ENCODE measurements at places on chromosomes 7 and 10.

DNA sequence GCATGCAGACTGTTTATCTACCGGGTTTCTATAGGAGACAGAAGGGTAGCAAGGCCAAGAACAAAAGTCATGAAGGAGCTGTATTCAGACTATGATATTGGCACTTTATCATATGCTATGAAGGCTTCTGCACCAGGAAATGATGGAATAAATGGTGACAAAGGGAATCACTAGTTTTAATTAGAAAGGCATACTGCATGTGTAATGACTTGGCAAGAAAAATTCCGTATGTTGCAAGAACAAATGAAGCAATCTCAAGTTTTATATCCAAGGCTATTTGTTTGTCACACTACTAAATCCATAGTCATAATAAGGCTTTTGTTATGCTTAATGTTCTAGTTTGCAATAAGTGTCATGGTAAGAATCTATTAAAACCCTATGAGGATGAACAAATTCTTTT lies 230.9 kb downstream of the ZEB1 start:
- DNase-seq: no peak

DNA sequence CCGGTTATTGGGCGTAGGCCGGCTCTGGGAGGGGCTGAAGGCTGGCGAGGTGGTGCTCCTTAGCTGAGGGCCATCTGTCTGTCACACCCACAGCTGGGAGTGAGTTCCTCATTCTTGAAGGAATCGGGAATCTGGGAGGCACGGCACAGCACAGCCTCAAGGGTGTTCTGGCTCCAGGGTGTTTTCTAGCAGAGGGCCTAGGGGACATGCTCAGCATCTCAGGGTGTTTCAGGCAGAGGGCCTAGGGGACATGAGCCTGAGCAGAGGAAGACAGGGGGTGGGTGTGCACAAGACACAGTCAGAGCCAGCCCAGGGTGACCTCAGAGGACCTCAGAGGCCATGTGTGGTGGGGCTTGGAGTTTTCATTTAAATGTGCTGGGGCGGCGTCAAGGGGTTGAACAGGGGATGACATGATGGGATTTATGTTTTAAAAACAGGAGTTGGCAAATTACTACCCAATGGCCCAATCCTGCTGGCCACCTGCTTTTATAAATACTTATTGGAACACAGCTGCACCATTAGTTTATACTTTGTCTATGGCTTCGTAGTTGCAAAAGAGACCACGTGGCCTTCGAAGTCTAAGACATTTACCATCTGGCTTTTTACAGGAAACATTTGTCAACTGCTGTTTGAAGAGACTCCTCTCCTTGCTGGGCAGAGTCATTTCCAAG lies 121.6 kb downstream of the PRKAG2 start:
- DNase-seq: no peak

- no peak for DNase-seq
These were observed 7.2 kb downstream of the DDX21 start for GRCh38 chr10:68963151-68963550.

GRCh38 chr7:139232904-139233303 lies 1.9 kb downstream of the UBN2 start:
- DNase-seq: no peak

DNA sequence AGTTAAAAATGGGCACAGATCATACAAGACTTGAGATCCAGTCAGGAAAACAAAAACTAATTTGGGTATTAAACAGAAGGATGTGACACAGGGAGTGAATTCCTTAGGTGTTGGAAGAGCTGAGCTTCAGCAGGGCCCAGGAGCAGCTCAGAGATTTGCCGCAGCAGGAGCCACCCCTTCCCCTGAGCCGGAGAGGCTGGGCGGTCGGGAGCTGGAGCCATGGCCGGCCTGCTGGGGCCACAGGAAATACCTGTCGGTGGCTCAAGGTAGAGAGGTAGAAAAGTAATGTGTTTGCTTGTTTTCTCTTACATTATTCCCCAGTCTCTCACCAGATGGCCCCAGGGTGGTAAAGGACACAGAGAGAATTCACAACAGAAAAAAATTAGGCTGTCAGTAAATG lies 52.2 kb downstream of the DYNC2I1 start:
- DNase-seq: no peak

GRCh38 chr10:110574420-110574819 lies 6.9 kb downstream of the SMC3 start:
- DNase-seq: no peak

DNA sequence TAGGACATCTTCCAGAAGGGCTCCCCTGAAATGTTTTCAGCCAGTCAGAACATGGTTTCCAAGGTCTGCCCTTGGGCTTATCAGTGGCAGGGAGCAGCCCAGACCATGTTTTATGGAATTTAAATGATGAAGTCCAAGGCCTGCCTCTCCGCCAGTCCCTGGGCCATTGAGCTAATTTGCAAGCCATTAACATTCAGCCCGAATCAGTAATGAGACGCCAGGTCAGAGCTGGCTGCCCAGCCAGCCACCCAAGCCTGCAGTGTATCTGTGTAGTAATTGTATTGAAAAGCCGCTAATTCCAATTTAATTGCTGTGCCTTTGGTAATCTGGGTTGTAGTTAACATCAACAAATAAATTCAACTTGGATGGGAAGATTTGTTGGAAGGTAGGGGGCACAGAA lies 131.4 kb downstream of the PAXIP1 start:
- DNase-seq: no peak

GRCh38 chr7:123641901-123642300 lies 13.8 kb upstream of the LMOD2 start:
- no peak for DNase-seq

- DNase-seq: no peak
These were observed 909.6 kb downstream of the REEP3 start for GRCh38 chr10:64430690-64431323.

DNA sequence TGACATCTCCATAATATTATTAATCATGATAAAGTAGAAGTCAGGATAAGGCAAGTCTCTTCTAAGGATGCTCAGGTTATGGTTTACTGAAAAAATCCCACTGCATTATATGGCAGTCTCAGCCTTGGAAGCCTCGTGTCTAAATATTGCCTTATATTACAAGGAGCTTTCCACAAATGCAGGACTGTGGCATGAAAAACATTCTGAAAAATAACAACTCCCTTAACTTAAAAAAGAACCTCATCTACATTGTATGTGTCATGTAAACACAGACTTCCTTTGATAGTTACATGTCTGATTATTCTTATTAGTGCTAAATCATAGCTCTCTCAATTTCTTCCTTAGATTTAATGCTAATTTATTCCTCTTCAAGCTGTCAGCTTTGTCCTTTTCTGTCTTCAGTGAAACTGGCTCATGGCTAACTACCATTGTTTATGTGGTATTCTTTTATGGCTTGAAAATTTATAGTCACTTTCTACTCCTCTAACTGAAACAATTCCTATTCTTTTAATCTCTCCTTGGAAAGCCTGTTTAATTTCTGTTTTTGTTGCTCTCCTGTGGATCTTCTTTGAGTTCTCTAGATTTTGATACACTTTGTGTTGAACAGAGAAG lies 156.1 kb downstream of the KIF20B start:
- DNase-seq: no peak

DNA sequence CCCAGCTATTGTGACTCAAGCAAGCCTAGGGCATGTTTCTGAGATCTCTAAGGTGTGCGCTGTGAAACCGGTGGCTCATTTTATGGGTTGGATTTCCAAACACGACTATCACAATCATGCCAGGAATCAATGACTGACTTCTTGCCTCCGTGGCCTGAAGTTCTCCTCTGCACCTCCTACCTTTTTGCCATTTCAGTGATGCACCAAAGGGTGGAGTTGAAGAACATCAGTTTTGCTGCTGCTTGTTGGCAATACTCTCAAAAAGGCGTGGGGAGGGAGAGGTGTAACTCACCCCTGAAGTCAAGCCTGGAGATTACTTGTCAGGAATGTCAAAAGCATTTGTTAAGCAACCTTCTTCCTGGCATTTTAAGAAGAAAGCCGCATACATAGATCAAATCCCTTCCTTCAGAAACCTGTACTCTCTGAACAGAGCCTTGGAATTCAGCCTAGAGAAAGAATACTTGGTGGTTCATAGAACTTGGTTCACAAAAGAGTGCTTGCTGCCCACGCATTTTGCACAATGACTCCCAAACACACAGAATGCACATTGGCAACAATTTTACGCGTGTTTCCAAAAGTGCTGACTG lies 41.0 kb downstream of the KIAA1217 start:
- no peak for DNase-seq

- no peak for DNase-seq
These were observed 24.3 kb downstream of the CBLL1 start for GRCh38 chr7:107768263-107768662.

- DNase-seq: peak; percentile 23
These were observed 100.4 kb downstream of the WDR37 start for GRCh38 chr10:1156616-1156886.

DNA sequence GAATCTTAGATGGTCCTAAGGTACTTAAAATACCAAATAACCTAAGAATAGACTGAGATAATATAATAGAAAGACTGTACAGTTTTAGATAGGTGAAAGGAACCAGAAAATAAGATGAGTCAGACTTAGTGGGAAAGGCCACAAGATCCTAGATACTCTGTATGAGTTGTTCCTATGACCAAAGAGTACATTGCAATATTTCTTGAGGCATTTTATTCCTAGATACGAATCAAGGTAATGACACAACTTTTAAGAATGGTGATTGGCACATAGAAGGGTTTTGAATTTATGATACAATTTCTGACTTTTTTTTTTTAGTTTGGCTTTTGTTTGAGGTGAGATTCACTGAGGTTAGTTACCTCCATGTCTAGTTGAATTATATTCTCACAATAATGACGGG lies 30.2 kb downstream of the MGAM start:
- no peak for DNase-seq

DNA sequence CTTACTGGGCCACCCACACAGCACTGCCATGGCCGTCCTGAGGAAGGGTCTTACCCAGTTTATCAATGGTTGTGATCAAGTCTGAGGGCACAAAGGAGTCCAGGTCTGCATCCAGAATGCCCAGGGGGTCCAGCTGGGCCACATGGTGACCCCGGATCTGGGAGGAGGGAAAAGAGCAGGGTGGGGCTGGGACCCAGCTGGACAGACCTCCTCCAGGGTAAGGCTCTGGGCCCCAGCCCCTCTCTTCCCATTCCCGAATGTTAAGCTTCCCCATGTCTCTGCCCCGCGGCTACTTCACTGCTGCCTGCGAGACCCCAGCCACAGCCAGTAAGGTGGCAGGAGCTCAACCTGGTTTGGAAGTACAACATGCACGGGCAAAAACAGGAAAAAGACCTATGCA lies 9.5 kb downstream of the OGDHL start:
- peak; percentile 38 for DNase-seq

DNA sequence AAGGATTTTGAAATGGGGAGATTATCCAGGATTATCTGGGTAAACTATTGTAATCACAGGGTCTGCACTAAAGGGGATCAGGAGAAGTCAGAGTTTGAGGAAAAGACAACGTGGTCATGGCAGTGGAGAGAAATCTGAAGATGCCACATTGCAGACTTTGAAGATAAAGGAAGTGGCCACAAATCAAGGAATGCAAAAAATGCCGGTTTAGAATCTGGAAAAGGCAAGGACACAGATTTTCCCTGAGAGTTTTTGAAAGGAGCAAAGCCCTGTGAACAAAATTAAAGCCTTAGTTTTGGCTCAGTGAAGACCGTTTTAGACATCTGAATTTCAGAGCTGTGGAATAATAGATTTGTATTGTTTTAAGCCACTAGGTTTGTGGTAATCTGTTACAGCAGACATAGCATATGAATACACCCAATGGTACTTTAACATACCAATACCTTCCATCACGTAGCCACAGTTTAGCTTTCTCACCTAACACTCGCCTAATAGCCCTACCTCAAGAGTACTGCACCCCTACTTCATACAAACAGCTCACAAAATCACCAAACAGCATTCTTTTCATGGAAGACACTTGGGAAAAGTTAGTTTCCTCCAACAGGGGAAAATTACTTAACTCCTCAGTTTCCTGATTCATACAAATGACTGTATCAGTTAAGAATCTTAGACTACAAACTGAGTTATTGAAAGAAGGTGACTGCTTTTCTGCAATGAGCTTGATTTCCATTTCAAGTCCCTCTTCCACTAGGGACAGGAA lies 446.5 kb downstream of the INHBA start:
- no peak for DNase-seq

DNA sequence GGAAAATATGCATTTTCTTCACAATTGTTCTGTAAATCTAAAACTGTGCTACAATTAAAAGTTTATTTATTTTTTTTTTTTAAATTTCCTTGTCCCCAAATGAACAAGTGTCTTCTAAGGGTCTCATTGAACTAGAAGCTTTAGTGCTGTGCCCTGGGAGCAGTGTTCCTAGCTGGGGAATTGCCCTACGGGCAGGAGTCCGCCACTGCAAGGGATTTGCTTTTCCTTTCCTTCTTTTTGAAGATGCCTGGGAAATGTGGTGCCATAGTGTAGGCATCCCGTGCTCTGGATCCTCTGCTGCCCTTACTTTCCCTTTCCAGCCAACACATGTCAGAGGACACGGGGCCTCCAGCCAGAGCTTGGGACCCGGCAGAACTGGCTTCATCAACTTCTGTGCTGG lies 177.1 kb upstream of the CTBP2 start:
- no peak for DNase-seq

DNA sequence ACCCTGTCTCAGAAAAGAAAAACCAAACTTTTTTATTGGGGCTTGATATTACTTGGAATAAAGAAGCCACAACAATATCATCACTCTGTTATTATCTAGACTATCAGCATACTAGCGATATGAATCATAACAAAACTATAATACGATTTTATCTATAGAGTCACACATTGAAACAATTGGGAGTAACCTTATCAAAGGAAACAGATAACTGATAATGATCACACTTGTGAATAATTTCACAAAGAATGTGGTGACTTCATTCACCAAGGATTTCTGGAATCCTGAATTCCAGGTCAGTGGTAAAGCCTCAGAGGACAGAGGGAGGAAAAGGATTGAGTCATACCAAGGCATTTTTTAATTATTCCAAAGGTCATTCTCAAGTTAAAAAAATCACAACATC lies 32.1 kb upstream of the NMT2 start:
- no peak for DNase-seq

DNA sequence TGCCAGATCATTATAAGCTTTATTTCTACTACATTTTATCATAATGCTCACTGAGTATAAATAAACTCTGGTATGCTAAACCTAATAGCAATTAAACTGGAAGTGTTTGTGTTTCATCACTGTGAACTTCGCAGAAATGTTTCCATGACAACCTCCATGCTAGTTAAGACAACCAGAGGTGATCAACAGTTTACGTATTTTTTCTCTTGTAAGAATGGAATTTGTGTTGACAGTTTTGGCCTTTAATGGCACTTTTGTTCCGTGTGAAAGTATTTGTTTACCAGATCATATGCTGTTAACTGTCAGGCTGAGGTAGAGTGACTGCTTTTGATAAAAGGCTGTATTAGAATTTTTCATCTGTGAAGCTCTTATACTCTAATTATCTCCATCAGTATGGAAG lies 212.1 kb upstream of the PPP1R3A start:
- no peak for DNase-seq

DNA sequence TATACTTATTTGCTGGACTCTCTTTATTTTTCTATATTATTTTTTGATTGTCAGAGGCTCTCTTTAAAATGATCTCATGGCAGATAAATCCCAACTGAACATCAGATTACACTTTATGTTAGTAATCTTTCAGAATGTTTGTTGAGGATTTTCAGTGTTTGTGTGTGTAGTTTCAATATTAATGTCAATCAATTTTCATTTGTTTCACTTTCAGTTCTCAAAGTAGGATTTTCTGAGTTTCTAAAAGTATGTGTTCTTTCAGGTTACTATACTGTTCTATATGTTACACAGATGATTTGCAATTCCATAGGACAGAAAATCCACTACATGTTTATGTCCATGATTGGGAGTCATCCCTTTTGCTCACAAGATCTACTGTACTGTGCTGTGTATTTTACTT lies 311.9 kb upstream of the POT1 start:
- no peak for DNase-seq

- DNase-seq: no peak
These were observed 717.6 kb downstream of the GRM8 start for GRCh38 chr7:126535176-126535575.

Data from stimulated activated effector memory CD8-positive, alpha-beta T cell treated with anti-CD3 and anti-CD28 coated beads, Interleukin-12 subunit alpha, Interleukin-12 subunit beta, amount 100 ng/mL, for 72 hours (primary cell).